ENCODE measurements at places on chromosomes 1 and 21.
A peak's percentile ranks its signal among the peaks of the same experiment; 100 is the strongest.

DNA sequence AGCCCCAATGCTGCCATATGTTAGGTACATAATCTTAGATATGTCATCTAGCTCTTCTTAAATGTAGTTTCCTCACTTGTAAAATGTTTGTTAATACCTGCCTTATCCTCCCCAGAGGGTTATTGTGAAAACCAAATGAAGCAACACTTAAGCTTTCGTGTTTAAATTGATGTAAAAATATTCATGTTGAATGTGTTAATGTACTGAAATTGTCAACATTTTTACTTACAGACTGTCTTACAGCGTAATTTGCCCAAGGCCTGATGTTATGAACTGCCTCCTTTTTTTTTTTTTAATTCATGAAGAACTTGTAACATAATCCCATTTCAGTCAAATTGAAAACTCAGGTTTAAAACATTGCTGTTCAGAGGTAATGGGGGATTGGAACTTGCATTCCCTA, 25.6 kb upstream of the ENAH start:
- ATAC-seq, result no peak

DNA sequence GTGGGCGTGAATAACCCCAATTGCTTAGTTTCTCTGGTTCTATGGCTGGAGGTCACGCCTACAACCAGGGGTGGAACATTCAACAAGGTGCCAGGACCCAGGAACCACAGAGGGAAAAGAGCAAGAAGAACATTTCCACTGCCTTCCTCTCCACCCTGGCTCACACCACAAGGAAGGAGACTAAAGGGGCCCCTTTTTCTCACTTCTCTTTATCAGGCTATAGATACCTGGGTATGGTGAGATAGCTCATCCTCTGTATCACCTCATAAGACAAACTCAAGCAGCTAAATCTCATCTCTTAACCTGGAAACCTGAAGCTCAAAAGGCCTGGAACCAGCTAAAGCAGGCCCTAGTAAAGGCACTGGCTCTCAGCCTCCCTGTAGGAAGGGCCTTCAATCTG, 438.8 kb upstream of the OLFM3 start:
- no peak for ATAC-seq

DNA sequence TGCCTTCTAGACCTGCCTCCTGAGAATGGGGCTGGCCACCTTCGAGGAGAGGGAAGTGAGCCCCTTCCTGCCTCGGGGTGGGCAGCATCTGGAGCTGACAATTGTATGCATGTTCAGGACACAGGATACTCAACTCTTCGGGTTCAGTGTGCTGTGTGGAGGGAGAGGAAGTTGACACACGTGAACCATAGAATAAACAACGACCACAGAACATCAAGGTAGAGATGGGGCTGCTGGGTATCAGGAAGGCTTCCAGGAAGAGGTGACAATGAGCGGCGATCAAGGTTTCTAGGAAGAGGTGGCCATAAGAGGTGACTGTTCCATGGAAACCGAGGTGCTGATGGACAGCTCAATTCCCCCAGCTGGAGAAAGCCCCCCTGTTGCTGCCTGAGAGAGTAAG, 22.0 kb downstream of the UBIAD1 start:
- no peak for ATAC-seq

DNA sequence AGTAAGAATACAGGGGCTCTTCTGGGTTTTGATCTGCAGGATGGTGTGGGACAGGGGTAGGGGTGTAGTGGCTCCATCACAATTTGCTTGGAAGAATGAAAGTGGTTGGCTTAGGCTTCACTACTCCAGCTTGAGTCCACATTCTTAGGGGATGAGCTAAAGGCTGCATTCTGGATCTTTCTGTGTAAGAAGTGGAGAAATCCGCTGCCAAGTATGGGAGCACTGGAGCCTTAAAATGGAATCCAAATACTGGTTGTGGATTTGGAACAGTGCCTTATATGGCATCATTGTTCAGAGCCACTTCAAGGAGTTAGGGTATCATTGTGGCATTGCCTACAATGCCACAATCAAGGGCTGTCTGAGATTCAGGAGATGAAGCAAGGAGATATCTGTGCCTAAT, 187.1 kb downstream of the LMO4 start:
- no peak for ATAC-seq

- no peak for ATAC-seq
Observed at GRCh38 chr21:39083377-39084008, 99.8 kb downstream of the PSMG1 start.

GRCh38 chr1:92961131-92961895, at the start of gene DIPK1A:
Gene DIPK1A (minus strand): TSS chr1:92961462. CDS start chr1:92961429, 33 bp downstream.
- peak; percentile 80 for ATAC-seq

GRCh38 chr21:15122241-15122640, 57.4 kb upstream of the NRIP1 start:
- no peak for ATAC-seq

- ATAC-seq, result no peak
Observed at GRCh38 chr1:21903638-21904453, 33.3 kb downstream of the HSPG2 start.

DNA sequence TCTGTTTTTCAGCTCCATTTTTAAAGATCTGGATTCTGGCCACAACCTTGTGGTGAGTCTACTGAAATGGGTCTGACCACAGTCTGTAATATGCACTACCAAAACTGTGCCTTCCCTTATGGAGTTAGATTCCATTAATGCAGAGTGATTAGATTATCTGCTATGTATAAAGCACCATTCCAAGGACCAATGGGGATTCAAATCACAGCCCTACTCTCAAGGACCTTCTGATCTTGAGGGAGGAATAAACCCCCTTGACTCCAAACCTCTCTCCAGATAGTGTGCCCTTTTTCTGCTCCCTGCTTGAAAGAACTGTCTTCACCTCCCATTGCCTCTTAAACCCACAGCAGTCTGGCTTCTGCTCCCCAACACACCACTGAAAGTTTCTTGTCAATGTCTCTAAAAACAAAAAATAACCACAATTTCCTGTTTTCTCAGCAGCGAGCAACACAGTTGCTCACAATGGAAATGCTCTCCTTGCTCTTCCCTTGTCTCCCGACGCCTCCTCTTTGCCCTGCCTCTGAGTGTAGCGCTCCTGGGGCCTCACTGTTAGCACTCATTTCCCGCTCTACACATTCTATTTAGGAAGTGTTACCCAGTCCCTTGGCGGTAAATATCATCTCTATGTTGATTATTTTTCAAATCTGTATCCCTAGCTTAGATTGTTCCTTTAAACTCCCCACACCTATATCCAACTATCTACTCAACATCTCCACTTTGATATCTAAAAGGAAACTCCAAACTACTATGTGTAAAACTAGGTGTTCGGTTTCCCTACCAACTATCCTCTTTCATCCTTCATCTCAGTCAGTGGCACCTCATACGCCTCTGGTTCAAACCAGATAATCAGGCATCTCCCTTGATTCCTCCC, 13.6 kb downstream of the PCNX2 start:
- ATAC-seq, result peak; percentile 60

- ATAC-seq, result no peak
Observed at GRCh38 chr1:42323551-42323950, 11.5 kb downstream of the FOXJ3 start.

- ATAC-seq, result no peak
Observed at GRCh38 chr1:9066945-9067807, 2.3 kb downstream of the SLC2A5 start.

- no peak for ATAC-seq
Observed at GRCh38 chr1:185813401-185813979, 79.3 kb downstream of the HMCN1 start.

All from stimulated activated memory B cell treated with anti-CD40 and anti-IgM and Interleukin-4, amounts not matched to agents 10 μg/mL and 1 μg/mL and 100 μg/mL, for 72 hours (primary cell).